ENCODE measurements at places on chromosomes 4 and X. TPM values are rescaled to one million over a fixed set of nuclear protein-coding genes. Genes with fewer than 3 reads are reported as not detected.

Gene EGFL6
- total RNA-seq, result not detected

Gene DCAF12L2
- not detected for total RNA-seq

Gene CYTL1
- total RNA-seq, result not detected

Gene ATP1B4
- not detected for total RNA-seq

Gene GLRA3
- total RNA-seq, result not detected

Gene NSG1
- total RNA-seq, result 0.12 TPM

Gene SPANXA1
- total RNA-seq, result not detected

Gene PNCK
- total RNA-seq, result 0.84 TPM

Gene TCEAL9
- 28.8 TPM for total RNA-seq

Gene ANXA3
- total RNA-seq, result 158 TPM

Gene PROM1
- total RNA-seq, result 17.7 TPM

Gene SPANXC
- total RNA-seq, result not detected
